ENCODE measurements at places on chromosomes 2 and 18.

DNA sequence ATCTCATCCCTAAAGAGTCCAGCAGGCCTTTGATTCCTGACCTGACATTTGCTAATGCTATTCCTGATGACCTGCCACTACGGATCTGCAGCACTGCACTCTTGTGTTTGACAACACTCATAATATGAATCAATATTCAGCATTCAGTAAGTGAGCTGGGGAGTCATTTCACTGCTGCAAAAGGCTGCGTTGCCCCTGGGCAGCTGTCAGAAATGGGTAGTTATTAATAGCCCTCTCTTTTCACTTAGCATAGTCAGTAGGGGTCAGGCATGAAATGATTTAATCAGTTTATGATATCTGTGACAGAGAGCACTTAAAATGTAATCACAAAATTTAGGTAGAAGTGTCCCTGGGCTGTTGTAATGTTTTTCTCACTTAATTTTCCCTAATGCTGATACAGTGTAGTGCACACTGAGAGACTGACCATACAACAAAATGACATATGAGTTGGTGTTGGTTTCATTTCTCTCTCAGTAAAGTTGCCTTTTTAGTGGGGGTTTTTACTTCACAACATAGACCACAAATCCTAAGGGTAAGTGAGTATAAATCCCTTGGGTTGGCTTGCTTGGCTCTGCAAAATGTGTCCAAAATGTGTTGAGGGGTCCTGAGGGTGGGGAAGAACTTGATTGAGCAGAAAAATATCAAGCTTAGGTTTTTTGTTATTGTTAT lies 184.8 kb downstream of the CAMKMT start:
- no peak for DNase-seq

GRCh38 chr2:191856111-191856876 lies 9.4 kb upstream of the CAVIN2 start:
- no peak for DNase-seq

DNA sequence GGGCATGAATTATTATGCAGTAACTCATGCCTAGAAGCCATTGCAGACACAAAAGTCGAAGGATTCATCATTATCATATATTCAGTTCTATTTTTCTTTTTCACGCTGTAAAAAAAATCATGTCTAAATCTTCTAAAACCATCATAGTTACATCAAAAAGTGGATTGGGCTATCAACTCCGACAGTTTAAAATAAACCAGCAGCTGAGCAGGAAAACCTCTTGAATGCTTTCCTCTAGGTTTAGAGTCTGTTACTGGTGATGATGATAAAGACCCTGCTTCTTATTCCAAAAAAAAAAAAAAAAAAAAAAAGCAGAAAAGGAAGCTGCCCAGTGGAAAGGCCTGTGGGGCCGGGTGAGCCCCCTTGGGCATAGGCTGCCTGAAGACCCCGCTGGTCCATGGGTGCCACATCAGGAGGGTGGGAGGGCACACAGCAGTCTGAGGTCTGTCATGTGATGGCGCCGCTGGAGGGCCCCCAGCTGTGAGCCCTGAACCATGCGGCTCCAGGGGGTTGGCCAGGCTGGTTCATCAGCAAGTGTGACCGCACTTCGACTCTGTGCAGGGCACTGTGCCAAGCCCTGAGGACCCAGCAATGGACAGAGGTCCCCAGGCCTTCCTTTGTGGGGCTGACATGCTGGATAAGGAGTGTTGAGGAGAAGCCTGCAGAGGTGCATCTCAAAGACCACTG lies 199.6 kb downstream of the EIPR1 start:
- no peak for DNase-seq

DNA sequence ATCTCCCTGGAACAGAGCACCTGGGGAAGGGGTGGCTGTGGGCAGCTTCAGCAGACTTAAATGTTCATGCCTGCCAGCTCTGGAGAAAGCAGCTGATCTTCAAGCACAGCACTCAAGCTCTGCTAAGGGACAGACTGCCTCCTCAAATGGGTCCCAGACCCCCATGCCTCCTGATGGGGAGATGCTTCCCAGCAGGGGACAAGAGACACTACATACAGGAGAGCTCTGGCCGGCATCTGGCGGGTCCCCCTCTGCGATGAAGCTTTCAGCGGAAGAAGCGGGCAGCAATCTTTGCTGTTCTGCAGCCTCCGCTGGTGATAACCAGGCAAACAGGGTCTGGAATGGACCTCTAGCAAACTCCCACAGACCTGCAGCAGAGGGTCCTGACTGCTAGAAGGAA lies 294.8 kb downstream of the RND3 start:
- DNase-seq, result no peak

DNA sequence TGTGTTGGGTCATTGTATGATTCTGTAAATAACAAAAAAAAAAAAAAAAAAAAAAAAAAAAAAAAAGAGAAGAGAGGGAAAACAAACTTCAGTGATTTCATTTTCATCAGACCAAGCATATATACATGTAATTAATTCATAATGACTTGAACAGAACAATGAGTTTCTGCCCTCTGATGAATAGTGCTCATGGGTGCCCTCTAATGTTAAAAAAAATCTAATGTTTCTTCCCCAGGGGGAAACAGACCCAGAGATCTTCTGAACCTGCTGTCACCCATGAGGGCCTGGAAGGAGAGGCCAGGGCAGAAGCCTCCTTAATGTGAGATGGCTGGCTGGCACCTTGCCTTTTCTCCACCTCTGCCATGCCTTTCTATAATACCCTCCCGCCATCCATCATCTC lies 289.2 kb downstream of the ZNF521 start:
- no peak for DNase-seq

GRCh38 chr2:180669016-180669415 lies 311.4 kb upstream of the UBE2E3 start:
- no peak for DNase-seq

DNA sequence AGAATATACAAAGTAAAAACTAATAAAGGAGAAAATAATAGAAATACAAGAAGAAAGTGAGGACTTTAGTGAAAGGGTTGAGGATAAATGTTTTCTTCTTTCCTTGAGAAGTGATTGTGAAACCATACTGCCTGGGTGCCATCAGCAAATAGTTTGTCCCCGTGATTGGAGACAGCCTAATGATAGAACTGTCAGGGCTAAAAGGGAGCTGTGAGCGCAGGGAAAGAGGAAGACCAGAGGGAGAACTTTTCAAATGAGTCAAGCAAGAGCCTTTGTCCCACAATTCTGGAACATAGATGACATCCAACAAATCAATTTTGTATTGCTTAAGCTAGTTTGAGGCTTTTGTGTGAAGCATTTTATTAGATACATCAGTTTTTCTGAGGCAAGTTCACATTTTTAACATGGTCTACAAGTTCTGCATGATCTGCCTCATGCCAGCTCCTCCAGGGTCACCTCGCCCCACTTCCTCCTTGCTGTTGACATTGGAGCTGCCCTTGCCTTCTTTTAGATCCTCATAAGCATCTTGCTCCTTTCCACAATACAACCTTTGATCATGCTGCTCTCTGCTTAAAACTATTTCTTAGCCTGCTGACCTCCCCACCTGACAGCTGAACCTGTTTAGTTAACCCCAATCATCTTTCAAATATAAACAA lies 213.4 kb upstream of the REG3G start:
- DNase-seq, result no peak

GRCh38 chr2:204386668-204387067 lies 158.6 kb upstream of the PARD3B start:
- DNase-seq, result no peak

DNA sequence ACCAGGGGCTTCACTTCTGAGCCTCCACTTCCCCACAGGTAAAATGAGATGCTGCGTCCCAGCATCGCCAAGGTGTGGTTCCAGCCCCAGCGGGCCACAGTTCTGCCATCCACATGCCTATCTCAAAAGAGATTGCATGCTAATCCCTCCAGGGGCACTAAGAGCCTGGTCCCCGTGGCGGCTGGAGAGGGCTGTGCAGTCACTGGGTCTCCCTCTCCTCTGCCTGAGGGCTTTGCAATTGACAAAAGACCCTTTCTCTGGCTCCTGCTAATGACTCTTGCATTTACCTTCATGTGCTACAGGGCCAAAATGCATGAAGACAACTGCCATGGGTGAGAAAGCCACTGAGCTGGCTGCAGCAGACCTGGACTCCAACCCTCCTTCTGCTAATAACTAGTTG lies 18.5 kb downstream of the ZBTB7C start:
- peak; percentile 88 for DNase-seq

GRCh38 chr2:100237163-100237562 lies 85.1 kb downstream of the LONRF2 start:
- DNase-seq, result no peak

DNA sequence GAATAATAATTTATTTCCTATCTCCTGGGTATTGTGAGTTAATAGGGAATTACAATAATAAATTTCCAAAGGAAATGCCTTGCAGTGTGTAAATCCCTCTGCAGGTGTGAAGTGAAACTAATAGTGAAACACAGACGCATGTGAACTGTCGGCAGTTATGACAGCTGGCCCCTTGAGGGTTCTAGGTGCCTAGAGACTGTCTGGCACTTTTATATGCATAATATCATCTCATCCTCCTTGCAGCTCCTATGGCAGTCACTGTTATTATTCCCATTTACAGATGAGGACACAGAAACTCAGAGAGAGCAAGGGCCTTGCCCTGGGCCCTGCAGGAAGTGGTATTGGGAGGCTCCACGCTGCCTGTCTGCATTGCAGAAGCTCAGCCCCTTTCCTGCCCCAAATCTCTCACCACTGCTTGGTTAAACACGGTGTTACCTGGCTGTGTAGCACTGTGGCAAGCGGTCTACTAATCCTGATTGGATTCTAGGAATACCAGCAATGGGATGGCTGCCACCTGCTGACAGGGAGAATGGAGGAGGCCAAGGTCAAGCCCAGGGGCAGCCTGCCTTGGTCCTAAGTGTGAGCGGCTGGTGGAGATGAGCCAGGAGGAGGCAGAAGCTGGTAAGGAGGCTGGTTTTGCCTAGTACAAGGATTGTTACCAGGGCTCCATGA lies 32.8 kb upstream of the ACKR3 start:
- DNase-seq, result no peak

DNA sequence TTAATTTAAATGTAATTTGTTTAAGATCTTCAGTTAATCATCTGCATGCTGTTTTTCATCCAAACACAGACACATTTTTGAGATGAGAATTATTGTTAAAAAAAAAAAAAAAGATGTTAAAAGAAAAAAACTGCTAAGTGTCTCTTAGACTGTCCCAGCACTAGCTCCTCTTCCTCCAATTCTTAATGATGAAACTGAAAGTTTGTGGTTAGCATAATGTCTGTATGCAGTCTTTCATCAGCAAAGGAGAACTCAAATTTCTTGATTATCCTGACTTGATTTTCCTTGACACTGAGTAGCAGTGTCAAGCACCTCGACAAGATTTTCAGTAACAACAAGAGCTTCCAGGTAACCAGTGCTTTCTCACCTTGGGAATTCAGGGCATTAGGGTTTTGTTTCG lies 274.4 kb downstream of the LRRTM1 start:
- no peak for DNase-seq

DNA sequence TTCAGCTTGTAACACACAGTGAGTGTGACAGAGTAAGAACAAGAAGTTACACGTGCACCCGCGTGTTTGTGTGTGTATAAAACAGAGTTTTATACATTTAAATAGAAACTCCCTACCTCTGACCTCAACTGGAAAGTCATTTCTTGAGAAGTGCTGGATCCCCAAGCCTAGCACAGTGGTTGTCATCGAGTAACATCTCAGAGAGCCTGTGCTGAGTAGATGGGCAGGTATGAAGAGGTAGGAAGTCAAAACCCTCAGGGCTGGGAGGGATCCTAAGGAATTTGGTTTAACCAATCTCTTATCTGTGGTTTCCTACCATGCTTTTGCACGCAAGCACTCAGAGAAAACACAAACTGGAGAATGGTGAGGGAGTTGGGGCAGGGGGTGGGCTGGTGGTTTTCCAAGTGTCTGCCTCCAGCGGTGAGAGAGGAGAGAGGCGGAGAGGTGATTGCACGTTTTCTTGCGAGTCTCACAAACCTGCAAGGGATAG lies 9.2 kb downstream of the ACOXL start:
- DNase-seq, result peak; percentile 88

DNA sequence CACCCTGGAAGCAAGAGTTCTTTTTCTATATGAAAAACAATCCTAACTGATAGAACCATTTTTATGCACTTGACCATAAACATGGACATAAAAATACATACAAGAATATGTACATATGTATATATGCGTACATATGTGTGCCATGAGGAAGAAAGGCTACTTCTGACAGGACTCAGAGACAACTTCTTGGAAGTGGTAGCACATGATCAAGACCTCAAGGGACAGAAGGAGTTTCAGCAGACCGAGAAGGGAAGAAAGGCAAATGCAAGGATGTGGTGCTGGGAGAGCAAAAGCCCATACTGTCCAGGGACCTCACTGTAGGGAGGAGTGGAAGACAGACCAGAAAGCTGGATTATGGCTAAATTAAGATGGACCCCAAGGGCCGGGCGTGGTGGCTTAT lies 11.4 kb upstream of the NPAS2 start:
- DNase-seq, result no peak

GRCh38 chr2:149819356-149819957 lies 231.9 kb upstream of the MMADHC start:
- DNase-seq, result no peak

DNA sequence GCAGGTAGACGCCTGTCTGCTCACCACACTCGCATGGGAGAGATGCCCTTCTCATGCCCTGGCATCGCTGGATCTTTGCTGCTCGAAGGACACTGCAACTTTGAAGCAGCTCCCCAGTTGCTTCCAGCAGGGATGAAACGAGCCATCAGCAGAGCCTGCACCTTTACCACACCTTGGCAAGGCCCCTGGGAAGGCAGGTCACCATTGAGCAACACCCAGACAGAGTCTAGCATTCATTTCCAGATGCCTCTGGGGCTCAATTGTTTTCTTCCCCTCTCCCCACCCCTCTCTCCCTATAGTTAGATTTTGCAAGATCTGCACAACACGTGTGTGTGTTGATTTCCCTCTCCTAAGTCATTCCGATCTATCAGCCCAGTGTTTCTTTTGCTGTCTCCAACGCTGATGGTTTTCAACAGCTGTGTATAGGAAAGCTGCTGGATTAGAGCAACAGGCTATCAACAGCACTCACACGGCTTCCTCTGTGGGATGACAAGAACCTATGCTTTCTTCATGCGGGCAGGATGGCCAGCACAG lies 25.6 kb upstream of the INHBB start:
- DNase-seq, result no peak

GRCh38 chr2:239476029-239476756 lies 75.4 kb upstream of the HDAC4 start:
- no peak for DNase-seq

DNA sequence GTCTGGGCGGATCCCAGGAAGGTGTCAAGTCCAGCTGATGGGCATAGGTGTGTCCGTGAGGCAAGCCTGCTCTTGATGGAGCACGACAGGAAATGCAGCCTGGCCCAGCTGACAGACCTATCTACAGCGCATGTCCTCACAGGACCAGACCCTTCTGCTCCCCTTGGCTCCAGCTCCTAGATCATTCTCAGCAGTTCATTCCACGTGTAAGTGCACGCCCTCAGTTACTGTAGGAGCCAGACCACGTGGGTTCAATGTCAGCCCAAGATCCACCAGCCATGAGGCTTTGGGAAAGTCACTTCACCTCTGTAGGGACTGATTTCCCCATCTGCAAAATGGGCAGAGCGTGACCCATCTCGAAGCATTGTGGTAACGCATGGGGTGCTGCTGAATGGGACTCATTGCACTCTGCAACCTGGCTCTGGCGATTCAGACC lies 47.8 kb downstream of the TMEM17 start:
- DNase-seq, result no peak
